ENCODE measurements at places on chromosomes 11 and 22. TPM values are rescaled to one million over a fixed set of nuclear protein-coding genes. Genes with fewer than 3 reads are reported as not detected.

PGGHG gene
- 541 TPM for total RNA-seq

TSSK2 gene
- not detected for total RNA-seq

UPK3A gene
- total RNA-seq: not detected

MLC1 gene
- 9.4 TPM for total RNA-seq

LMNTD2 gene
- 0.81 TPM for total RNA-seq

DNA sequence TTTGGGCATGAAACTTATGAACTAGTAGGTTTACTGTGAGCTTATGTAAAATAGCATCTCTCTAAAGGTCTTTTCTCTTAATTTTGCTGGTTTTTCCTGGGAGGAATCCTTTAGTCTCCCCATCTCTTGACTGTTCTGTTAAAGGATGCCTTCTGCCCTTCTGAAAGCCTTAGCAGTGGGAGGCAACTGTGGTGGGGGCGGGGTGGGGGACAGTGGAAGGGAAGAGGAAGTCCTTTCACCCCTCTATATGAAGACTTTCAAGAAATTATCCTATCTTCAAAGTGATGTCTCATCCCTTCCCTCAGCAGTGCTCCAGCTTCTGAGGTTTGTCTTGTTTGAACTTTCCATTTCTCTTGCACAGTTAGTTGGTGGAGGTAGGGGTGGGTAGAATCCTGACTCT, 73.1 kb downstream of the ELP4 start:
- DNase-seq: no peak

DNA sequence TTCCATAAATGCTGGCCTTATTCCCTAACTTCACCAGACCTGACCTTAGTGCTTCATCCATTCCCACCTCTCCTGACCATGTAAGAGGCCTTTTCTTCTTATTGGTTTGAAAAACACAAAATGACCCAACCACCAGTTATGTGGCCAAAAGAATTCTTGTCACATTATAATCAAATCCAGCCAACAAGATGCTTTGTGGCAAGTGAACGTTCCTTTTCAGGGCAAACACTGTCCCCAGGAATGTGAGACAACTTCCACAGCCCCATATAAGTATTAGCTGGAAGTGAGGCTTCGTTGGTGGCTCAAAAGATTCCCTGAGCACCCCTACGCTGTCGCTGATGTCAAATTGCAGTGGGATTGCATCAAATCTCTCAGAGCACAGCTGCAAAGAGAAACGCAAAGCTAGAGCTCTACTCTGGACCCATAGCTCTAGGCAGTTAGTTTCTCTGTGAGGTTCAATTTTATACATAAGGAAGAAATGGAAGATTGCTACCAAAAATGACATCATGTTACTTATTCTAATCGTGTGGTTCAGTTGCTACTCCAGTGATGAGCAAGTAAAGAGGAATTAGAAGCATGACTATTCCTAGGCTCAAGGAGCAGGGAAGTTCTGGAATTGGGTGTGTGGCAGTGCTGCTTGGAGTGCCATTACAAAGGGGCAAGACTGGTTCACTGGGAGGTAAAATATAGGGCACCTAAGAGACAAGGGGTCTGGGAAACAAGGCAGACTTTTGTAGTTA, 26.1 kb downstream of the GLYATL1 start:
- DNase-seq: no peak

DNA sequence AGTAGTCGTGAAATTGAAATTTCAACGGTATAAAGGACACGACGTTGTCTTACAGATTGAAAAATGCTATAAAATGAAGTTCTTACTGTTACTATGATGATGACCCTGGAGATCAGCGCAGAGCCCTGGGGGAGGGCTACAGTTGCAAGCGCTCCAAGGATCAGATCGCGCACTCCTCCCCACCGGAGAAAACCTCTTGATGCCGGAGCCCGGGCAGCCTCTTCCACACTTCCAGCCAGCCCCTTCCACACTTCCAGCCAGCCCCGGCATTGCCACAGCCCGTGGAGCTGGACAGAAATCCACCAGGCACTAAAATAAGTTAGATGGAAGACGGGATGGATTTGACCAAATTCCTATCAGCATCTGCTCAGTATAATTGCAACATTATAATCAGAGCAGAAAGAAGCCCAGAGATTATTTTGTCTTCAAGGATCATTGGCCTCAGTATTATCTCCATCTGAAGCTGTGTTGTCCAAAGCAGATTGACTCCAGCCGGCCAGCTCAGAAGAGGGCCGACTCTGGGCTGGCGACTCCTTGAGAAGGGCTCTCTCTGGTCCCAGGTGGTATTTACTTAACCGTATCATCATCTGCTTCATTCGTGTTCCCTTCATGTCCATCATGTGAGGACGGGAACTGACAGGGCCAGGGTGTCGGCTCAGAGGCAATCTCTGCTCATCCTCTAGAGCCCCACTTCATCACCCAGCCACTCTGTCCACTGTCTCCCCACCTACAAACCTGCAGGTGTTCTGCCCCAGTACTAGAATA, 777 bp upstream of the MICAL3 start:
- DNase-seq: no peak

GRCh38 chr22:36977401-36977861, 41.8 kb downstream of the TST start:
- peak; percentile 84 for DNase-seq

DNA sequence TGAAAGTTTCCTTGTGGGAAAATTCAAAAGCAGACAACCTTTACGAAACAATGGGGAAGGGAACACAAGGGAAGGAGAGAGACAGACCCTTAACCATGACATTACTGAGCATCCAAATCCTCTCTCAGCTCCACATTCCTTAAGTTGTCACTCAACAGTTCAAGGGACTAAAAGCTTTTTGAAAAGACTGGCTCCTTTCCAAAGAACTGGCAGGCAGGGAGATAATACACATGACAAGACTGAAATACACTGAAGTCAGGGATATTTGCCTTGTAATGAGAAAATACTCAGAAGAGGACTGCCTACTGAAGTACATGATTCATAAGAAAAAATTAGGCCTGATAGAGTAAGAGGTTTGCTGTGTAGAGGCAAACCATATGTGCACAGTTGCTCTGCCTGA, 69.1 kb downstream of the SMCO4 start:
- DNase-seq: no peak

DNA sequence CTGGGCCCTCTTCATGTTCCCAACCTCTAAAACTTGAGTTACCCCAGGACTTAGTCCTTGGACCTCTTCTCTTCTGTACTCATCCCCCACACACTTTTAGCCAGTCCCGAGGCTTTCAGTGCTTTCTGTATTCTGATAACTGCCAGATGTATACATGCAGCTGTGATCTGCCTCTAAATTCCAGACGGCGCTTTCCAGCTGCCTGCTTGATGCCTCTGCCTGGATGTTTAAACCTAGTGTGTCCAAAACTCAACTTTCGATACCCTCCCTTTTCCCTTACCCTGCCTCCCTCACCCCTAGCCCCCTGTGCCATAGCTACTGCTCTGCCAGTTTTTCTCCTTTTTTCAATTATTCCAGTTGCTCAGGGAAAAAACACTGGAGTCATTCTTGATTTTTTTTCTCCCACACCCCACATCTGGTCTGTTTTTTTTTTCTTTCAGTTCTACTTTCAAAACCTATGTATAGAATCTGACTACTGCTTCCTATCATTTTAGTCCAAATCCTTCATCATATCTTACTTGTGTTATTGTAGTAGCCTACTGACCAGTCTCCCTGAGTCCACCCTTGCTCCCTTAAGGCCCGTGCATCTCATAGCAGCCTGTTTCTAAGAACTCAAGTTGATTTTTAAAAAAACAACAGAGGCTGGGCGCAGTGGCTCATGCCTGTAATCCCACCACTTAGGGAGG, 32.9 kb upstream of the TECTA start:
- no peak for DNase-seq

GRCh38 chr22:17192186-17192585, 27.0 kb downstream of the ADA2 start:
- DNase-seq: no peak

- DNase-seq: peak; percentile 33
These were observed 6.0 kb upstream of the OR5B21 start for GRCh38 chr11:58513747-58514367.

- DNase-seq: no peak
These were observed 66.2 kb downstream of the SC5D start for GRCh38 chr11:121358760-121359159.
